ENCODE measurements at places on chromosomes 3 and 15.

DNA sequence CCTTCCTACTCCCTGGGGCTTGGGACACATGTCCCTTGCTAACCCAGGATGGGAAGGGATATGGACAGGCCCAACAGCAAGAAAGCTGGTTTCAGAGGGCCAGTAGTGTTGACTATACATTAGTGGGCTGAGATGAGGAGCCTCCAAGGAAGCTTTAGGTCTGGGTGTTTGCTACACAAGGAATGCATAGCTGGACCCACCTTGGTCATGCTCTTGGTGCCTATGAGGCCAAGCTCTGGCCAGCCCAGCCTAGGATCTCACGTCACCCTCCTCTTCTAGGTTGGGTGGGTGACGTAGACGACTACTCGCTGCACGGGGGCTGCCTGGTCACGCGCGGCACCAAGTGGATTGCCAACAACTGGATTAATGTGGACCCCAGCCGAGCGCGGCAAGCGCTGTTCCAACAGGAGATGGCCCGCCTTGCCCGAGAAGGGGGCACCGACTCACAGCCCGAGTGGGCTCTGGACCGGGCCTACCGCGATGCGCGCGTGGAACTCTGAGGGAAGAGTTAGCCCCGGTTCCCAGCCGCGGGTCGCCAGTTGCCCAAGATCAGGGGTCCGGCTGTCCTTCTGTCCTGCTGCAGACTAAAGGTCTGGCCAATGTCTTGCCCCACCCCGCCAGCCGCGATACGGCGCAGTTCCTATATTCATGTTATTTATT is 653 bp upstream of the WDR6 start:
- no peak for DNase-seq

DNA sequence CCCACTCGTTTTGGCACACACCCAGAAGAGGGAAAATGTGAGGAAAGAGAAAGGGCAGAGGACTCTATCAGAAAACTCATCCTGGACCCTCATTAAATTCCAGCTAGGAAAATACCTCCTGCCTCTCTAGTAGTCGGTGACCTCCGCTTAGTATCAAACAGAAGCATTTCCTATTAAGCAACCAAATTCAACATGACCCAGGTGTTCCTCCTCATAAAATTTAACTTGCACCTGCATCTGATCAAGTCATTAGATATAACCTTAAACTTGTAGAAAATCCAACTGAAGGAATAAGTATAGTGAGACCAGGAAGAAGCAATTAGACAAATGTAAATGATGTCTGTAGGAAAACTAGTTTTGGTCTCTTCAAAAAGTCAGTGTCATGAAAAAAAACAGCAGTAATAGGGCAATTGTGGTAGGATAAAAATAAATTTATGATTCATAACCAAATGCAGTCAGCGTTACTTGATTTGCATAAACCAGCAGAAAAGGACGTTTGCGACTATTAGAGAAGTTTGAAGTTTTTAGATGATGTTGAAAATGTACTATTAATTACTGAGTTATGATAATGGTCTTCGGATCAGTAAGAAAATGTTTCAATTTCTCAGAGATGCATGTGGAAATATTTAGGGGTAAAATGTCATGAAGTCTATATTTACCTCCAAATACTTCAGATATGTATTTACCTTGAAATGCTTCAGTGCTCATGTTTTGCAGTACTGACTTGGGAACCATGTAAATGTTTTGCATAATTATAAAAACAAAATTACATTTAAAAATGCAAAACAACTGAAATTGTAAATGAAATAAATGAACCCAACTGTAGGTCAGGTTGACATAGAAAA is 44.6 kb downstream of the LDHAL6B start:
- DNase-seq = no peak

- DNase-seq = no peak
Measured at GRCh38 chr3:88596451-88596850, 446.7 kb downstream of the C3orf38 start.

- DNase-seq = no peak
Measured at GRCh38 chr3:134601539-134602439, 49.0 kb downstream of the KY start.

Measured in activated CD4-positive, alpha-beta T cell treated with anti-CD3 and anti-CD28 coated beads, Interleukin-2, amount 50 U/mL, for 48 hours (primary cell).